ENCODE measurements at places on chromosomes 4 and X. TPM values are rescaled to one million over a fixed set of nuclear protein-coding genes. Genes with fewer than 3 reads are reported as not detected.
A peak's percentile ranks its signal among the peaks of the same experiment; 100 is the strongest.

DNA sequence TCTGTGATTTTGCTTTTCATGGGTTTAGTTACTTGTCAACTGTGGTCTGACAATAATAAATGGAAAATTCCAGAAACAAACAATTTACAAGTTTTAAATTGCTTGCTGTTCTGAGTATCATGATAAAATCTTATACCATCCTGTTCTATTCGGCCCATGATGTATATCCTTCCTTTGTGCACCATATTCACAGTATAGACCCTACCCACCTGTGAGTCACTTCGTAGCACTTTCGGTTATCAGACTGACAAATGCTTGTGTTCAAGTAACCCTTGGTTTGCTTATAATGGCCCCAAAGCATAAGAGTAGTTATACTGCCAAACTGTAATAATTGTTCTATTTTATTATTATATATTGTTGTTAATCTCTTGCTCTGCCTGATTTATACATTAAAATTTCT lies 1183.4 kb upstream of the PCDH7 start:
- DNase-seq = no peak

DNA sequence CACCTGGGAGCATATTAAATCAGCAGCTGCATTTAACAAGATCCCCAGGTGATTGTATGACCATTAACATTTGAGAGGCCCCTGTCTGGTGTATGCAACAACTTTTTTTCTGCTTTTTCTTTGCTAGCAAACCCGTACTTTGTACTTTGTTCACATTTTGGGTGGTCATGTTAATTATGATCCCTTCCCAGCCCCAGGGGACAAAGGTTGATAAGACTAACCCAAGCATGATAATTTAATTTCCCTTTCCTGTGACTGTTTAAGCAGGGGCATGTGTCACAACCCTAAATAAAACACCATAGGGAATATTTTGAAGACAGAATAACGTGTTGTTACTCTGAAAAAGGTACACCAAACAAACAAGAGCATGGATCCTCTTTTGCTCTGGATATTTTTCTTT lies 332.0 kb downstream of the PCDH18 start:
- DNase-seq = no peak

- DNase-seq = no peak
Measured at GRCh38 chr4:143502231-143502630, 11.3 kb upstream of the SMARCA5 start.

- DNase-seq = peak; percentile 5
Measured at GRCh38 chrX:11908371-11908770, 150.3 kb downstream of the MSL3 start.

DNA sequence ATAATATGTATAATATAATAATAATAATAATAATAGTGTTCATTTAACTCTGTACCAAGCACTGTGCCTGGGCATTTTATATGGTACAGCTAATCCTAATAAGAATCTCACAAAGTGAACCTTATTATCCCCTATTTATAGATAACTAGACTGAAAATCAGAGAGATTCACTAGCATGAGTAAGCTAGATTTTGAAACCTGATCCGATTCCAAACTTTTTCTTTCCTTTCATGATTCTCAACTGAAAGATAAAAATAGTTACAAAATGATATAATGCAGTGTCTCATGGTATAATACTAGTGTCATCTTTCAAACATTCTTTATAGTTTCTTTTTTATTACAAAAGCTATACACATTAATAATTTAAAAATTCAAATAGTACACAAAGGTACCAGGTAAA lies 55.9 kb upstream of the RNF128 start:
- no peak for DNase-seq

- DNase-seq = no peak
Measured at GRCh38 chrX:53283099-53283498, 1.7 kb upstream of the IQSEC2 start.

- no peak for DNase-seq
Measured at GRCh38 chr4:105714071-105714521, 5.5 kb downstream of the GSTCD start.

DNA sequence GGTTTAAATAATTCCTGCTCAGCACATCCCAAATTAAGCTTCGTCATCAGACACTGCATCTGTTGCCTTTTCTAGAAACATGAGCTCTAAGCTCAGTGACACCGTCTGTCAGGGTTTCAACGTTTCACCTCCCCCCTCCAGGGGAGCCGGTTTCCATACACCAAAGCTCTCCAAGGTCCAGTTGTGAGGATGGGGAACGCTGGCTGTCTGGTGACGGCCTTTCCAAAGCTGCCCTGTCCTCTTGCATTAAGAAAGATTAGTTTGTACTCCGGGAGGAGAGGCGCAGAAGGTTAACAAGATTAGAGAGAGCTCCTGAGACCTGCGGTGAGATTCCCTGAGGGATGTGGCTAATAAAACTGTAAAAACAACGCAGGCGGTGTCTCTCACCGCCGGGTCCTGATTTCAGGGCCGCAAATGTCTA lies 43.2 kb downstream of the ASMT start:
- DNase-seq = no peak

GRCh38 chr4:184763150-184763780 lies 29.4 kb upstream of the CENPU start:
- no peak for DNase-seq

Gene TRPC3
- total RNA-seq = 0.24 TPM

Gene ADAM29
- not detected for total RNA-seq

Gene CCDC110
- 0.24 TPM for total RNA-seq

Gene GPR50
- total RNA-seq = not detected

Data from thymus (tissue), 14 donors.